Fibroblast of upper back skin (primary cell): ENCODE measurements at places on chromosomes 5 and 9.

DNA sequence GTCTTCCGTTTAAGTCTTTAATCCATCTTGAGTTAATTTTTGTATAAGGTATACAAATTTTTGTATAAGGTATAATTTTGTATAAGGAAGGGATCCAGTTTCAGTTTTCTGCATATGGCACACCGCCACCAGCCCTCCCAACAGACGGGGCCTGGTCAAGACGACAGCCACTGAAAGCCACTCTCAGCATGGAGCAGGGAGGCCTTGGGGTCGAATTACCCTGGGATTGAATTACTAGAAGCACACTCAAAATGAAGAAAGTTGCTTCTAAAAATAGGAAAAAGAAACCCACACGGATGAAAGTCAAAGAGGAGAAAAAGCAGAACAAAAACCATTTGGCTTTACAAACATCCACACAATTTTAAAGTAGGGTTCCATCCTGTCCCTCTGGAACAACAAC is 586.2 kb upstream of the ADAMTS16 start:
- no peak for DNase-seq

GRCh38 chr5:151694035-151694485 is 7.3 kb upstream of the SPARC start:
- no peak for DNase-seq

DNA sequence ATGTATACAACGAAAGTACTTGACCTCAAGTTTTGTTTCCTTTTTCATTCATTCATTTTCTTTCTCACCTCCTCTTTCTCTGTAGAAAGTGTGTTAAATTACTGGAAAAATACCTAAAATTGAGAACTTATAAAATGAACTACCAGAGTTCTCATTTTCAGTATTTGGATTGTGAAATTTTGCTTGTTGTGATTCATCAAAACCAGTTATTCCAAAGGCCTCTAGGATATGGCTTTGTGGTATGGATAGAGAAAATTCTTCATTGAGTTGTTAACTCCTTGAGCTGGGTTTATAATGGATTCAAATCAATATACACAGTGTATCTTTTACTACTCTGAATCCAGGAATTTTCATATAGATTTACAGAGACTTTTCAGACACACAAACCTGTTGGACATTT is 287.6 kb downstream of the KDM4C start:
- DNase-seq, result peak; percentile 9

DNA sequence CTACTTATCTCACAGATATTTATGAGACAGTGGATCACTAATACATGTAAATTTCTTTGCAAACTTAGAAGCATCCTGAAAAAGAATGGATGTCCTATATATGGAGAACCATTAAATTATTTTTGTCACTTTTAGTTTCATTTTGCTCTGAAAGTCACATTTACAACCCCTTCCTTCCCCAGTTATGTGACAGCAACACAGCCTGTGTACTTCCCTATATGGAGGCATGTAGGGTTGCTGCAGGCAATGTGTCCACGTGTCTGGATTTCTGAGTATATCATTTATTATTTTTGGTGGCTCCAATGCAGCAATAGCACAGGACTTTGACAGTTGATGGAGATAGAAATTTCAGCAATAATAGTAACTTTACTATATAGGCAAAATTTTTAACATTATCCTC is 156.4 kb downstream of the ST8SIA4 start:
- DNase-seq, result no peak

DNA sequence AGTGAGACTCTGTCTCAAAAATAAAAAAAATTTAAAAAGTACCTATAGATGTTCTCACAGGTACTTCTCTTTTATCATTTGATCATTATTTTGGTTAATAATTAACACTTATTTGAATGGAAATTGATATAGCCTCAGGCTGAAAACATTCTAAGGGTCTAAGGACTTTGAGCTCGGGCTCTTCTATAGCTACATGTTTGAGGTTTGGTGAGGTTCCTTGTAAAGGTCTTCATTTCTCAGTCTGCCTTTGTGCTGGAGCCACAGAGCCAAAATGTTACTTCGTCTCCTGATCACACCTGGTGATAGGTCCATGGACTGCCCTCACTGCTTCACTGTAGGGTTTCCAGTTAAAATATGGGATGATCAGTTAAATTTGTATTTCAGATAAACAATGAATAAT is 22.6 kb downstream of the ARHGEF37 start:
- DNase-seq, result no peak

- DNase-seq, result no peak
Measured at GRCh38 chr5:84709075-84709474, 324.4 kb upstream of the EDIL3 start.

DNA sequence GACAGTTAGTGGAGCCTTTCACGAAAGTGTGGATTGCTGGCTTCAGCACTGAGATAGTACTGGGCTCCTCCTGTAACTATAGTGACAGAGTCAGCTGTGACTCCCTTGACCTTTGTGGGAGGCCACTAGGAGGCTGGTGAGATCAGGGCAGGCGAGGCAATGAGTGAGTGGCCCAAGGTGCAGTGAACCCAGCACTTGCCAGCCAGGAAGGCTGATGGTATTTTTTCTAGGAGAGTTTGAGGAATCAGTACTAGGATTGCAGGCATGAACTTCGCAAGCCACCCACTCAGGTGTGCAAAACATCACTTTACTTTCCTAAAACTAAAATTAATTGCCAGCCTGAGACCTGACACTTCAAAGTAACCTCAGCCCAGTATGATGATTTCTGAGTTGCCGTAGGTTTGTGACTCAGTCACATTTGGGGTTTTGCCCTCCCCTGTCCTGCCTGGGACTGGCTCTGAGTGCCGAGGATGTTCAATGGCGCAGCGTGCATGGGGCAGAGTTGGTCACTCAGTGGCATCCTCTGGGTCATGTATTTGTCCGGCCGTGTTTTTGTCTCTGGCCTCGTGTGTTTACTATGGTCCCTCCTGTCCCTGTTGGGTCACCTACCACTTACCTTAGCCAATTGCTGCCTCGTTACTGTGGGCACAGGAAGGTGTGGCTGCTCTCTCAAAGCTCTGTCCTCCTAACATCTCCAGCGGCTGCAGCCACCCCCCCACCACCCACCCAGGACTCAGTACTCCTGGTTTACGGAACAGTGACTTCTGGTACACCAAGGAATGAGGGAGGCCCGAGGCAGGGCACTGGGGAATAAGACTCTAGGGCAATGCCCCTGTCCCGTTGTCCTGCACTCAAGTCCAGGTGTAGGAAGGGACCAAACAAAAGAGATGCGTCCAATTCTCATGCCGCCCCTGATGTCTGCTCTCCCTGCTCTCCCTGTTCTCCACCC is 67.2 kb downstream of the IL31RA start:
- DNase-seq, result no peak
